ENCODE measurements at places on chromosomes 7 and 10.

DNA sequence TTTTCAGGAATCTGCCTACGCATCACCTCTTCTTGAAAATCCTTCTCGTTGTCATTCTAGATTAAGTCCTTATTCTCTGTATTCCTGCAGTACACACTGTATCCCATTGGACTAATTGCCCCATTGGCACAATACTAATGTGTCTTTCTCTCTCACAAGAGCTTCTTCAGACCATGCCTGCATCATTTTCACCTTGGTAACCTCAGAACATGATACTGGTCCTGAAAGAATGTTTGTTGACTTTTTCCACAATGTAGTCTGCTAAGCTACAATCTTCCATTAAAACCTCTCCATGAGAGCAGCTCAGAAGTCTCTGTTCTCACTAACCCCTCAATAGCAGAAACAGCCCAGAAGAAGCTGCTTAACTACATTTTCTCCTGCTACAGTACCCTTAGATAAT is 270.7 kb downstream of the PCDH15 start:
- no peaks in the 10 kb centered on the region for H3K27me3 ChIP-seq
- no peak overlapping the region for H3K27ac ChIP-seq
- no peaks in the 10 kb centered on the region for H3K4me1 ChIP-seq
- no peaks in the 10 kb centered on the region for H3K36me3 ChIP-seq
- H3K4me3 ChIP-seq = no peak overlapping the region

DNA sequence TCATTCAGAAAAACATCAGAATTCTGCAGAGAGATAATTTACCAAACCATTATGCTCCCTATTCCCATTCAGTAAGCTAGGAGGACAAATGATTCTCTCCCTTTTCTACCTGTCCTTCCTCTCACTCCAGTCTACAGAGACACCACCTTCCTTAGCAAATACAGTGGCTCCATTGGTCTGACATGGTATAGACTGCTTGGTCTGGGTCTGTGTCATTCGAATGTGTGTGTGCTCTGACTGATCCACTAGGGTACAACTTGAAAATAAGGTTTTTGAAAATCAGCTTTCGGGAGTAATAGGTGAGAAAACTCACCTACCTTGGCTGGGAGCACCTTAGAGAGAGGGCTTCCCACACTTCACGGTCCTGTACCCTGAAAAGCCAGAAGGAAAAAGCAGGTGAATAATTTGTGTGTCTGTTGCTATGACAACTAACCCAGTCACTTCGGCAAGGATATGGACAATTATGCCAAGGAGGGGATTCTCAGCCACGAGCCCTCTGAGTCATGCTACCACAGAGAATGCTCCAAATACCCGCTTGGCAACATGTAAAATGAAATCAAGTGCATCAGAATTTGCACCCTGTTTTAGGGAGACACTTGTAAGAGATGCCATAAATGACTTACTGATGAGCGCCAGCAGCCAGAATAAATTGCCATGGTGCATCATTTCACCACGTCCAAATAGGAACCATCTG is 114.5 kb upstream of the PRKCQ start:
- peaks cover 8% of the 10 kb centered on the region for H3K4me1 ChIP-seq
- DNase-seq = no peak
- H3K36me3 ChIP-seq = no peaks in the 10 kb centered on the region
- peaks cover 21% of the 10 kb centered on the region for H3K27me3 ChIP-seq
- H3K4me3 ChIP-seq = no peak overlapping the region
- H3K27ac ChIP-seq = no peak overlapping the region

DNA sequence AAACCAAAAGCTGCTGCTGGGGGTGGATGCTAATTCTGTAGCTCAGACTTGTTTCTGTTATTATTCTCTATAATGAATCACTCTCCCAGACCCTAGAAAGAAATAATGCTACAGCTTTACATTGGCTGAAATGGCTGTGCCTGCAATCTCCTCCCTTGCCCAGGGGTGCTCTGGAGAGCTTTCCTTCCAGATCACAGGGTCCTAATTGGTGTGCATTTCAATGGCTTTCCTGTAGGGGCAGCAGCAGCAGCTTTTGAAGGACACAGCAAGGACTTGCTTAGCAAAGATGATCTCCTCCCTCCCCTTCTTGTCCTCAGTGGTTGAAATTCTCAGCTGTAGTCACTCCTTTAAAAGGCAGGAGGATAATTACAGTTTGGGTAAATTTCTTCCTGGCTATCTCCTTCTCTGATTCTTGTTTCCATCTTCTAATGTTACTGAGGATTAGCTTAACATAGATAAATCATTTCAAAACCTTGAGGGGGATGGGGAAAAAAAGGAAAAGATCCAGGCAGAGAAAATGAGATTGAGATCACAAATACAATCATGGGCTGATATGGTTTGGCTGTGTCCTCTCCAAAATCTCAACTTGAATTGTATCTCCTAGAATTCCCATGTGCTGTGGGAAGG is 120.2 kb upstream of the CTTNBP2 start:
- H3K4me3 ChIP-seq = no peak overlapping the region
- H3K27me3 ChIP-seq = no peaks in the 10 kb centered on the region
- DNase-seq = peak; percentile 2
- H3K4me1 ChIP-seq = no peaks in the 10 kb centered on the region
- H3K27ac ChIP-seq = no peak overlapping the region

DNA sequence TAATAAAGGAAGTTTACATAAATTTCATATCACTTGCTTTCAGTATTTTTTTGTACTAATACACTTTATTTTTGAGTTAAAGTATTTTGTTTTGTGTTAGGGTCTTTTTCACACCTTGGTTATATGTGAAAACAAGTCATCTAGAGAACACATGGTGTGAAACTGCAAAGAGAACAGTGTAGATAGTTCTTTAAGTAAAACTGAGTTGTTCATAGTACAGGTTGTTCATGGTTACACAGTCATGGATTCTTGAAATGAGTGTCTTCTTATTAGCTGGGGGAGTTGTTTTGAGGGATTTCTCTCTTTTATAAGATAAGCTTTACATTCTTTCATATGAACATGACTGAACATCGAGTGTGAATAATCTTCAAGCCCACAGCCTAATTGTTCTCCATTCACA is 244.2 kb downstream of the THSD7A start:
- DNase-seq = no peak
- no peaks in the 10 kb centered on the region for H3K36me3 ChIP-seq
- H3K4me3 ChIP-seq = no peak overlapping the region
- no peaks in the 10 kb centered on the region for H3K4me1 ChIP-seq
- H3K27me3 ChIP-seq = no peaks in the 10 kb centered on the region
- H3K27ac ChIP-seq = no peak overlapping the region

DNA sequence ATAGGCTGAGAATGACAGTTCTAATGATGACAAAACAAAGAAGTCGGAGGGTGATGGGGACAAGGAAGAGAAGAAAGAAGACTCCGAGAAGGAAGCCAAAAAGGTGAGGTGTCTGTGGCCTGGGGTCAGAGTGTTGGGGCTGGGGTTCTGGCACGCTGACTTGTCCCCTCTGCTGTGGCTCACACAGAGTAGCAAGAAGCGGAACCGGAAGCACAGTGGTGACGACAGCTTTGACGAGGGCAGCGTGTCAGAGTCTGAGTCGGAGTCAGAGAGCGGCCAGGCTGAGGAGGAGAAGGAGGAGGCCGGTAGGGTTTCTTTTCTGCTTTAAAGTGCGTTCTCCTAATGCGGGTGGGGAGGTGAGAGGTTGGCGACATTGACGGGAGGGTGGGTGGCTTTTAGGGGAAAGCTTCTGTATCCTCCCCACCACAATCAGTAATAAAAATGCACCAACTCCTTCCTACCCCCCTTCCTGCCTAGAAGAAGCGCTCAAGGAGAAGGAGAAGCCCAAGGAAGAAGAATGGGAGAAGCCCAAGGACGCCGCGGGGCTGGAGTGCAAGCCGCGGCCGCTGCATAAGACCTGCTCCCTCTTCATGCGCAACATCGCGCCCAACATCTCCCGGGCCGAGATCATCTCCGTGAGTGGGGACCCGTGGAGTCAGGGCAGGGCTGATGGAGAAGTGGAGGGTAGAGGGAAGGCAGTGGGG is 4.6 kb downstream of the UFSP1 start:
- peaks cover 47% of the 10 kb centered on the region for H3K4me1 ChIP-seq
- peak overlapping the region; percentile 83 for H3K27ac ChIP-seq
- H3K27me3 ChIP-seq = no peaks in the 10 kb centered on the region
- peaks cover 72% of the 10 kb centered on the region for H3K36me3 ChIP-seq

- H3K4me1 ChIP-seq = no peaks in the 10 kb centered on the region
- no peaks in the 10 kb centered on the region for H3K36me3 ChIP-seq
- DNase-seq = no peak
- H3K4me3 ChIP-seq = no peak overlapping the region
Measured at GRCh38 chr10:83075815-83076355, 1063.4 kb upstream of the GHITM start.

DNA sequence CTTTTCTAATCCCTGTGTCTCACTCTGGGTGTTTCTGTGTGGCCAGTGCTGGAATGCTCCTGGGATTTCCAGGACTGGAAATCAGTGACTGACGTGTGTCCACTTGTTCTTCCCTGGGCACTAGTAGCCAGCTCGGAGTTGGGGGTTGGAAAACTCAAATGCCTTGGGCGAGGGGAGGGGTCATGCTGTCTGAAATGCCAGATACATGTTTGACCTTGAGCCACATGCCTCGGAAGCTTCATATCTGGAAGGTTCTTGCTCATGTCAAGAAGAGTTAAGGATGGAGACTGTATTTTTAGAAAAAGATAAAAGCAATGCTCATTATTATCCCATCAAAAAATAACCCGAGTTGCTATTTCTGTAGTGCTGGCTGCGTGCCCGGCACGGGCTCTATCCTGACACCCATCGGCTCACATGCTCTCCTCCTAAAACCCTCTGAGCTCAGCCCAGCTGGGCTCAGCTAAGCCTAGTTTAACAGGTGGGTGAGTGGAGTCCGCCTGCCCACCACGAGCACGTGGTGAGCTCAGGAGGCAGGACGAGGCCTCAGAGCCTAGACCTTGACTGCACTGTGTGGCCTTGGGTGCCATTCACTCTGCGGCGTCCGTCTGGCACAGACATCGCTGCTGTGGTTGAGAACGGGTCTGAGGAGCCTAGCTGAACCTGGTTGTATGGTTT is 6.4 kb downstream of the DPYSL4 start:
- no peak overlapping the region for H3K4me3 ChIP-seq
- no peak for DNase-seq
- H3K27ac ChIP-seq = no peak overlapping the region
- H3K36me3 ChIP-seq = peaks cover 4% of the 10 kb centered on the region
- peaks cover 20% of the 10 kb centered on the region for H3K27me3 ChIP-seq

DNA sequence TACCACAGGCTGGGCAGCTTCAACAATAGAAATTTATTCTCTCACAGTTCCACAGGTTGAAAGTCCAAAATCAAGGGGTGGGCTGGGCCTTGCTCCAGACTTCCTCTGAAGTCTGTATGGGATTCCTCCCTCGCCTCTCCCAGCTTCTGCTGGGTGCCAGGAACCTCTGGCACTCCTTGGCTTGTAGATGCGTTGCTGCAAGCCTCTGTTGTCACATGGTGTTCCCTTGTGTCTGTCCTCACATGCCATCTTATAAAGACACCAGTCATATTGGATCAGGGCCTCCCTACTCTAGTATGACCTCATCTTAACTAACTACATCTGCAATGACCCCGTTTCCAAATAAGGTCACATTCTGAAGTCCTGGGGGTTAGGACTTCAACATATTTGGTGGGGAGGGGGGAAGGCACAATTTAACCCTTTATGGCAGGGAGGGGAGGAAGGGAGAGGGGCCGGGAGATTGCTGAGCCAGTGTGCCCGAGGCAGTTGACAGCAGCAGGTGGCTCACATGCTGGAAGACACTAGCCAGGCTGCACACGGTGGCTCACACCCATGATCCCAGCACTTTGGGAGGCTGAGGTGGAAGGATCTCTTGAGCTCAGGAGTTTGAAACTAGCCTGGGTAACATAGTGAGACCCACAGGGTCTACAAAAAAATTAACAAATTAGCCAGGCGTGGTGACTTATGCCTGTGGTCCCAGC is 18.8 kb downstream of the ZNF282 start:
- H3K4me3 ChIP-seq = no peak overlapping the region
- no peak overlapping the region for H3K27ac ChIP-seq
- peaks cover 17% of the 10 kb centered on the region for H3K4me1 ChIP-seq
- no peaks in the 10 kb centered on the region for H3K27me3 ChIP-seq
- no peak for DNase-seq

DNA sequence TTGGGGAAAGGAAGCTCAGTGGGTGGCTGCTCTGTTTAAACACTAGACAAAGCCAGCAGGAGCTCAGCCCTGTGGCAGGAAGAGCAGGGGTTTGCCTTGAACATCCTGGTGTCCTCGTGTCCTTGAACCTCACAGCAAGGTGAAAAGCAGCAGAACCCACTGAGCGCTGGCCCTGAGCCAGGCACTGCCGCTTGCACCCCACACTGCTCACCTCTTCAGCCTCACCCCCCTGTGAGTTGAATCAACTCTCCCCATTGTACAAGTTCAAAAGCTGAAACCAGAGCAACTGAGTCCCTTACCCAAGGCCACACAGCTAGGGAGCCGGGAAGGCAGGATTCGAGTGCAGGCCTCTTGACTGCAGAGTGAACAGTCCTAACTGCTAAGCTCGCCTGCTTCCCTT is 32.0 kb downstream of the SLC29A3 start:
- no peak overlapping the region for H3K27ac ChIP-seq
- H3K4me1 ChIP-seq = peaks cover 15% of the 10 kb centered on the region
- DNase-seq = no peak
- H3K36me3 ChIP-seq = no peaks in the 10 kb centered on the region
- H3K4me3 ChIP-seq = no peak overlapping the region
- no peaks in the 10 kb centered on the region for H3K27me3 ChIP-seq

DNA sequence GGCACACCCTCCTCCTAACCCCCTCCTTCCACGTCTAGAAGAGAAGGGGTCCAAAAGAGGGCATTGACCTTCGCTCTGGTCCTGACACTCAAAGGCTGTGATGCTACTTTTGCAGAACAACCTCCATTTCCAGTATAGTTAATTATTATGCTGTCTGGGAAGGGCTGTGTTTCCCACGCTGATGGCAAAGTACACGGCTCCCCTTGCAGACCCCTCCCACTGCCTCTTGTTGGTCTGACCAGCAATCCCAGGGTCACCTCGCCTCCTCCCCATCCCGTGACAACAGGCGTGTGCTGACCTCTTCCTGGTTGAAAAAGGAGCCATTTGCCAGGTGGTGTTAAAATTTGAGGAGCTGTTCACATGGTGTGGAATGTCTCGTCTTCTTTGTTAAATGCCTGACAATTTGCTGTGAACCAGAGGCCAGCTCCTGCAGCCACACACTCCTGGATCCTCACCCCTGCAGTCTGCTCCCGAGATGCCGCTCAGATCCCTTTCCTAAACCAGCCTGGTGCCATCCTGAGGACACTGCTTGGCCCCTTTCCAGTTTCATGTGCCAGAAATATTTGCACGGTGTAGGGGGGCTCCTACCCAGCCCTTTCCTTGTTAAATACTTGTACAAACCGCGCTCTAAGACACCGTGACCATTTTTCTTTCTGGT is 321.7 kb downstream of the WDR37 start:
- peaks cover 39% of the 10 kb centered on the region for H3K27me3 ChIP-seq
- DNase-seq = no peak
- H3K4me3 ChIP-seq = no peak overlapping the region
- no peak overlapping the region for H3K27ac ChIP-seq
- no peaks in the 10 kb centered on the region for H3K4me1 ChIP-seq
